ENCODE measurements at places on chromosomes 1 and 21.
A peak's percentile ranks its signal among the peaks of the same experiment; 100 is the strongest.

GRCh38 chr1:92194511-92194910, 23.2 kb upstream of the C1orf146 start:
- DNase-seq = no peak

- no peak for DNase-seq
These were observed 115.9 kb downstream of the RHOU start for GRCh38 chr1:228851193-228851592.

DNA sequence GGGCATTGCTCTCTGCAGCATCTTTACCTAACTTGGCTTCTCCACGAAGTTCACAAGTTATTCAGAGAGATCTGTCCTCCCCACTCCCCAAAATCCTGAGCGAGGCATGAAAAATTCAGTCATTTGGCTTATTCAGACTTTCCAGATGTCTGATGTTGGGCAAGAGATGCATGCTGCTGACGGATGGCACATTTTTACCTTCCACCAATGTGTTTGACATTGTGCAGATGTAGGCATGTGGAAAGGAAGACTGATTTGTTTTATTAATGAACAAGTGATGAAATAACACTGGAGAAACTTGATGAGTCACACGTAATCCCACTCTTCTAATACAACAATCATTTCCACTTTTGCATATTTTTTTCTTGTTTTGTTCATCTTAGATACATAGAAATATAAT, 86.7 kb downstream of the C1orf94 start:
- DNase-seq = no peak

DNA sequence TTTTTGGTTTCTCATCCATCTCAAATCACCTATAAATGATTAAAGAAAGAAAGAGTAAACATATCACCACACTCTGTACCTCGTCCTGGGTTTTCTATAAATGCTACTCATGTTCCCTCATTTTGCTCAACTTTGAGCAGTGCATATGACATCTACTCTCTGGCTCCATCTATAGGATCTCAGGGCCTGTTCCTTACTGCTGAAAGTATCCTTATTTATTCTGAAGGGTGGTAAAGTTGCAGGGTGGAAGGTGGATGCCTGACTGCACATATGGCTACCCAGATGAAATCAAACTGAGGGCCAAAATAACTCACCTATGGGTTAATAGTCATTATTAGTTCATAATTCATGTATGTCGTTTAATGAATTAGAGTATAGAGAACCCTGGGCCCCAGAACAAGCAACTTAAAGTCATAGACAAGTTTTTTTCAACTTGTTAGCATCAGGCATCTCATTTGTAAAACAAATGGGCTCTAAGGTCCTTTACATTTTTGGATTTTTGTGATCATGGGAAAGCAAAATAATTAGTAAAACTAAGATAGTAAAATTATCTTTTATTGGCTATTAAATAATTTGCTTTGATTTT, 46.5 kb downstream of the NCF2 start:
- peak; percentile 75 for DNase-seq

DNA sequence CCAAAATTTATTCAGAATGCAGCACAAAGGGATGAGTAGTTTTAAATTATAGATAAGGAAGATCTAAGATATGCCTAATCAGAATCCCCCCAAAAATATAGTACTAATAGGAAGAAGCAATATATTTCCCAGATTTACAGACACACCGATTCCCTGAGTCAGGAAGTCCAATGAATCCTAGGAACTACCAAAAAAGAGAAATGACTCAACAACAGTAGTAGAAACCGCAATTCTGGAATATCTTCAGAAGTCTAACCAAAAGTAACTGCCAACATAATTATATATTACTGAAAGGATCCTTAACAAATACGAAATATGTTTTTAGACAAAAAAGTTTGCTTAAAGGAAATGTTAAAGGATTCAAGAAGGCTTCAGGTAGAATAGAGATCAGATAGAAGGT, 10.3 kb downstream of the AHCTF1 start:
- no peak for DNase-seq
